ENCODE measurements at places on chromosomes 3 and 15. TPM values are rescaled to one million over a fixed set of nuclear protein-coding genes. Genes with fewer than 3 reads are reported as not detected.
A peak's percentile ranks its signal among the peaks of the same experiment; 100 is the strongest.

The TP63 gene
- total RNA-seq, result not detected

The FAM3D gene
- total RNA-seq, result 646 TPM

The SKOR1 gene
- 0.19 TPM for total RNA-seq

The SAMMSON gene
- total RNA-seq, result not detected

The AMIGO3 gene
- 0.16 TPM for total RNA-seq

The TTLL13 gene
- total RNA-seq, result 1.2 TPM

The CLPX gene
- total RNA-seq, result 62.0 TPM

The EID1 gene
- 66.0 TPM for total RNA-seq

The GAP43 gene
- total RNA-seq, result 1.8 TPM

The TRIM69 gene
- 17.1 TPM for total RNA-seq

The YEATS2 gene
- 25.2 TPM for total RNA-seq

The POU1F1 gene
- not detected for total RNA-seq

The LTF gene
- 1.0 TPM for total RNA-seq

The KCNMB3 gene
- total RNA-seq, result 1.5 TPM

DNA sequence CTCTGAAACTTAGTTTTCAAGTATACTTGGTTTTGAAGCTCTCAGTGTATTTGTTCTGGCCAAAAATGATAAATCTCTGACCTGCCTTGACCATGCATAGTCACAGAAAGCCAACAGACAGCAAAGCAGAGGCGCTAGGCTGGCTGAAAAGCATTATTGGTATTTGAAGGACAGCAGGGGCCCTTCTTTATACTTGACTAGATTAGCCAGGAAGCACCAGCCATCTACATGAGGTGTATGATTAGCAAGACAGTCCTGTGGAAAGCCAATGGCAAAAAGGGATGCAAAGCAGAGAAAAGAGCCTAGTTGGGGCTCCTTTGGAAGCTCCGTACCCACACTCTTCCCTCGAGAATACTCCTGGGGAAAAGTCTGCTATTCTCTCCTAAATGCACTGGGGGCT, 7.8 kb downstream of the SLC24A1 start:
- no peak overlapping the region for H3K4me3 ChIP-seq
- DNase-seq, result no peak
- H3K27me3 ChIP-seq, result no peaks in the 10 kb centered on the region
- no peaks in the 10 kb centered on the region for H3K4me1 ChIP-seq

- no peaks in the 10 kb centered on the region for H3K36me3 ChIP-seq
- no peak overlapping the region for H3K27ac ChIP-seq
These were observed 193.3 kb upstream of the CGNL1 start for GRCh38 chr15:57183041-57183440.

DNA sequence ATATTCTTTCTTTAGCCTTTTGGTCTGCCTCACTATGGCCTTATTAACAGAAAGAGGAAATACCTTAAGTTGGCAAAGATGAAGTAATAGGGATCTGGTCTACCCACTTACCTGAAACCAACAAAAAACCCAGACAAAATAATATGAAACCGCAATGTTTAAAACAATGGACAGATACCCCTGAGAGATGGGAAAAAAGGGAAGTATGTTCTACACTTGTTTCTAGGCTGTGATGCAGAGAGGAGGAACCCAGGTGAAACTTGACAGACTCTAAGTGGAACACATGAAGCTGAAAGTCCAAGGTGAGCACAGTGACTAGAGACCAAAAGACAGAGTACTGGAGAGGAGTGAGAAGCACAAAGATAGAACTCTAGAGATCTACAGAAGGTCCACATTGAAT, 78.4 kb downstream of the NR2E3 start:
- DNase-seq, result no peak
- no peak overlapping the region for H3K4me3 ChIP-seq
- H3K27ac ChIP-seq, result no peak overlapping the region
- no peaks in the 10 kb centered on the region for H3K4me1 ChIP-seq

DNA sequence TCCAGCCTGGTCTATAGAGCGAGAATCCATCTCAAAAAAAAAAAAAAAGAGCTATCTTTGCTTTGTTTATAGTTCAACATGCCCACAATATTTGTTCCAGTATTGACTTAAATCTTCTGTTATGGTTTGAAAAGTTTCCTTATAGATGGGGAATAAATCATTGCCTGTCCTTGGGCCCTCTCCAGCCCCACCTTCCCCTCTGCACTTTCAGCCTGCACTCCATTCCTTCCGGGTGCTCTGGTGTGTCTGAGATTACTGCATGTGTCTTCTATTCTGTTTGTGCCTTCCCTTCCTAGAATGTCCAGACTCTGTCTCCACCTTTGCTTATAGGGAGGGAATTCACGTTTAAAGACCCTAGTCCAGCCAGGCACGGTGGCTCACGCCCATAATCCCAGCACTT, 25.2 kb upstream of the GPX1 start:
- peaks cover 7% of the 10 kb centered on the region for H3K4me1 ChIP-seq
- no peaks in the 10 kb centered on the region for H3K27me3 ChIP-seq
- H3K27ac ChIP-seq, result peak overlapping the region; percentile 50
- peak; percentile 56 for DNase-seq

DNA sequence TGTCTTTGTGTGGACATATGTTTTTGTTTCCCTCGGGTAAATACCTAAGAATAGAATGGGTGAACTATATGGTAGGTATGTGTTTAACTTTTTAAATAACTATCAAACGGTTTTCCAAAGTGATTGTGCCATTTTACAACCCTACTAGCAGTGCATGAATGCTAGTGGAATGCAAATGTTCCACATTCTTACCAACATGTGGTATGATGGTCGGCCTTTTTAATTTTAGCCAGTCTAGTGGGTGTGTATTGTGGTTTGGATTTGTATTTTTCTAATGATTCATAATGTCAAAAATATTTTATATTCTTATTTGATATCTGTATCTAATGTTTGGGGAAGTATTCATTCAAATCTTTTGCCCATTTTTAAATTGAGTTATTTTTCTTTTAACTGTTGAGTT, 68.2 kb upstream of the SMAD3 start:
- H3K27me3 ChIP-seq, result no peaks in the 10 kb centered on the region
- H3K4me3 ChIP-seq, result no peak overlapping the region
- no peak overlapping the region for H3K27ac ChIP-seq
- no peaks in the 10 kb centered on the region for H3K36me3 ChIP-seq
- H3K4me1 ChIP-seq, result no peaks in the 10 kb centered on the region

GRCh38 chr3:40337136-40338108, 27.9 kb downstream of the EIF1B start:
- H3K36me3 ChIP-seq, result no peaks in the 10 kb centered on the region
- no peak for DNase-seq
- no peak overlapping the region for H3K27ac ChIP-seq
- H3K4me3 ChIP-seq, result no peak overlapping the region
- H3K4me1 ChIP-seq, result no peaks in the 10 kb centered on the region
- no peaks in the 10 kb centered on the region for H3K27me3 ChIP-seq

DNA sequence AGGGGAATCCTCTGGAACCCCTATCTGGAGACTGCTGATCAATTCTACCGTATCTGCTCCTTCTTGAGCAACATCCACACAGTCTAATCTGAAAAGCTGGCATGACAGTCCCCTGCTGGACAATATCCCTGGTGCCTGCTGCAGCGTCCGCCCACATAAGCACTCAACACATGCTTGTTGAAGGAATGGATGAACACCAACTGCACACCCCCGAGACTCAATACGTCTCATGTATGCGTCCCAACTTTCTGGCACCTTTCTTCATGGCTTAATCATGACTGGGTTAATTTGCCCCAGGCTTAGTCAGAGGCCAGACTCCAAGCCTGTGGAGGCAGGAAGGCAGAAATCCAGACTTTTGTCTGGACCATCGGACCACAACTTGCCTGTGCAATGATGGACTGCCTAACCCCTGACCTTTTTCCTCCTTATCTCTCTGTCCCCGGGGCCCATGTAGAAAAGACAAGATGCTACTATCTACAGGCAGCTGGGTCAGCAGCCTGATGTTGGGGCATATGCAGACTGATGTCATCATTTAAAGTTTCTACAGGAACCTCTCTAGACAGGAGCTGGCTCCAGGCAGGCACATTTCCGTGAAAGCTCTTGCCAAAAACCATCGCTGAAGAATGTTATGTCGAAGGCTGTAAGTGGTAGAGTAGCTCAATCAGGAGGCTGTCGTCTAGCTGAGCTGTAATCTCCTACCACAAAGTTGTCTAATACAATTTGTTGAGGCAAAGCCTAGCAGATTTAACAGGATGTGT, 114.1 kb upstream of the TPM1 start:
- H3K4me3 ChIP-seq, result no peak overlapping the region
- no peak overlapping the region for H3K27ac ChIP-seq
- H3K27me3 ChIP-seq, result no peaks in the 10 kb centered on the region
- H3K36me3 ChIP-seq, result no peaks in the 10 kb centered on the region

GRCh38 chr3:46351646-46352045, 2.3 kb upstream of the CCR2 start:
- no peak for DNase-seq
- H3K27me3 ChIP-seq, result no peaks in the 10 kb centered on the region
- no peak overlapping the region for H3K4me3 ChIP-seq
- H3K36me3 ChIP-seq, result no peaks in the 10 kb centered on the region

- DNase-seq, result no peak
- H3K27ac ChIP-seq, result no peak overlapping the region
- no peaks in the 10 kb centered on the region for H3K36me3 ChIP-seq
- H3K4me3 ChIP-seq, result no peak overlapping the region
These were observed 39.7 kb upstream of the MLF1 start for GRCh38 chr3:158531334-158531733.

DNA sequence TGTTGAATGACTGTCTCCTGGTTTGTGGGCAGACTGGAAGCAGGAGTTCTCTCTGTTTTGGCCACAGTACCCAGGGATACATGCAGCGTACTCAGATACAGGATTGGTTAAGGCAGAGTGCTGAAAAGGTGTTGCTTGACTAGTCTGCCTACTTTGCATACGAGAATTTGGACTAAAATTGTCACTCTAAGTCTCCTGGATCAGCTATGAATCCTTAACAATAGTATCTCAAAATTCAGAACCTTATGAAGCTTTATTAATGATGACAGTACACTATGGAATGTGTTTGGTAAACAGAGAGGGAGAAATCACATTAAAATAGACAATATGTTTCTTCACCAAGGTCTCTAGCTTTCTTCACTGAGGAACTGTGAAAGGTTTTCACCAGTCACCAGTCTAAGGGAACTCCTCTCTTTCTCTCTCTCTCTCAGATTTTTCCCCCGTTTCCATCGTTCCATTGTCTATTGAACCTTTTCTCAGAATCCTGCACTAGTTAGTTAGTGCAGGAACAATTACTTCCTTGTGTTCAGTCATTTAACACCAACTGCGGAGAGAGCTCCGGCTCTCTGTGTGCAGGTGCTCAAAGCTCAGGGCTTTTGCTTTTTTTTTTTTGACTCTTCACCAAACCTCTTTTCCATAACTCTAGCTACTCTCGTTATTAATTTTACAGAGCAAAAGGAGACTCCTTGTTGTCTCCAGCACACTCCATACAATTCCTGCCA, 85.9 kb upstream of the FNDC3B start:
- H3K27me3 ChIP-seq, result no peaks in the 10 kb centered on the region
- no peak for DNase-seq
- H3K27ac ChIP-seq, result no peak overlapping the region

DNA sequence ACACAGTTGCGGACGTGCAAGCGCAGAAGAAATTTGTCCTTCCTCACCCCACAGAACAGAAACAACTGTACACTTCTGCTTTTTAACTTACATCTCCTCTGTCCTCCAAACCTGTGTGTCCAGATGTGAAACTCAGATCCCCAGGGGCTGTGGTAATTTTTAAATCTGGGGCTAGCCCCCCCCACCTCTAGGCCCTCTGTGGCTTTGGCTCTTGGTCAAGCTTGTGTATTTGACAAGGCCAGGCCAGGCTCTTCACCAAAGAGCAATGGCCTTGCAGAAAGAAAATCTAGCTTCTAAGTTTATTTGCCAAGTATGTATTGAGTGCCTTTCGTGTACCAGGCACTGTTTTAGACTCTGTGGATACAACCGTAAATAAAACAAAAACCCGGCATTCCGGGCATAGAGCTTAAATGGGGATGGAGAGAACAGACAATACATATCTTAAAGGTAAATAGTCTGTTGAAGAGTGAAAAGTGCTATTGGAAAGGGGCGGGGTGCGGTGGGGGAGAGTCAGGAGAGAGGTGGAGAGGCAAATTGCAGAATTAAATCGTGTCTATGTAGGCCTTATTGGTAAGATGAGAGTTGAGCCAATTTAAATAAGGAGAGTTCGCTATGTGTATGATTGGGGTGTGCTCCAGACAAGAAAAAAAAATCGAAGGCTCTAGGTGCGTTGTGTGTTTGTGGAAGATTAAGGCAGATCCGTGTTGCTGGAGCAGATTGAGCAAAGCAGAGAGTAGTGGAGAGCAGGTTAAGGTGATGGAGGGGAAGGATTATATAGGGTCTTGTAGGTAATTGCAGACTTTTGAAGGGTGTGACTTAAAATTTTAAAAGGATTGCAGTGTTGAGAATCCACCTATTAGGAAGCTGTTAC, 781 bp upstream of the DPH6 start:
- peak overlapping the region; percentile 69 for H3K4me3 ChIP-seq
- H3K27ac ChIP-seq, result peak overlapping the region; percentile 97
- H3K27me3 ChIP-seq, result no peaks in the 10 kb centered on the region
- H3K4me1 ChIP-seq, result no peaks in the 10 kb centered on the region

- H3K27ac ChIP-seq, result no peak overlapping the region
- H3K36me3 ChIP-seq, result no peaks in the 10 kb centered on the region
- H3K27me3 ChIP-seq, result no peaks in the 10 kb centered on the region
- no peak for DNase-seq
- H3K4me3 ChIP-seq, result no peak overlapping the region
These were observed 185.7 kb upstream of the TOPAZ1 start for GRCh38 chr3:44055951-44056350.

- no peaks in the 10 kb centered on the region for H3K27me3 ChIP-seq
- no peaks in the 10 kb centered on the region for H3K4me1 ChIP-seq
- DNase-seq, result no peak
- H3K4me3 ChIP-seq, result no peak overlapping the region
These were observed 74.6 kb downstream of the CERS3 start for GRCh38 chr15:100454148-100454547.

DNA sequence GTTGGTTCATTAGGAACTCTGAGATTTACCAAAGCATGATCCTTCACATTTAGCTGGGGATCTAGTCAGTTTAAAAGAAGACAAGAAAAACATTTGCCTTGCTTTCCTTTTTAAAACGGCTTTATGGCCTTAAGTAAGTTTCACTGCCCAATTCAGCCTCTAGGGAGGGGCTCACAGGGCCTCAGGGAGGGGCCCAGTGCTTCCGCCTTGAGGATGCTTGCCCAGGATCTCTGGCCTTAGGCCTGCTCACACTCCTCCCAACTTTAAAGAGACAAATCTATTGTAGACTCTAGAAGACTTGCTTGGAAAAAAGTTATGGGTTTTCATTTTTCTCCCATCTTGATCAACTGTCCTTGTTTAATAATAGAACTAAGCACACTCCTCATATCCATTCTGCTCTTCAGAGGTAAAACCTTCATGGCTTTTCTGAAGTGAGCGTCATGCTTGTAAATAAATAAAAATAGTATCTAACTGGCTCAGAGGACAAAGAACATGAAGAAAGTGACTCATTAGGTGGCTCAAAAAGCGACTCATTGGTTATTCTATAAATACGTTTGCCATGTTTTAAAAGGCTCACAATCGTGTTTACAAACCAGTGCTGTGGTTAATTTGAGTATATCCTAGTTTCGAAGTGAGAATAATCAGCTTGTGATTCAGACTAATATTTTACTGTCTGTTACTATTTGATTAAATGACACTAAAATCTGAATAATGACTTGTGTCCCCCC, 13.7 kb downstream of the PDHB start:
- H3K4me1 ChIP-seq, result no peaks in the 10 kb centered on the region
- no peaks in the 10 kb centered on the region for H3K27me3 ChIP-seq
- peak overlapping the region; percentile 69 for H3K27ac ChIP-seq
- H3K36me3 ChIP-seq, result no peaks in the 10 kb centered on the region
- peak; percentile 72 for DNase-seq
- no peak overlapping the region for H3K4me3 ChIP-seq

GRCh38 chr15:31606194-31606669, 279.6 kb downstream of the KLF13 start:
- no peak overlapping the region for H3K27ac ChIP-seq
- no peak for DNase-seq
- H3K36me3 ChIP-seq, result no peaks in the 10 kb centered on the region
- no peaks in the 10 kb centered on the region for H3K4me1 ChIP-seq
- no peaks in the 10 kb centered on the region for H3K27me3 ChIP-seq

Data from colonic mucosa (tissue), 4 donors.